ENCODE measurements at places on chromosomes 7 and 10. TPM values are rescaled to one million over a fixed set of nuclear protein-coding genes. Genes with fewer than 3 reads are reported as not detected.

Gene CALML5
- total RNA-seq = 31.0 TPM

Gene CDHR3
- total RNA-seq = 8.8 TPM

Gene C7orf57
- not detected for total RNA-seq

GRCh38 chr10:3982746-3983442 is 197.9 kb upstream of the KLF6 start:
- DNase-seq = no peak

DNA sequence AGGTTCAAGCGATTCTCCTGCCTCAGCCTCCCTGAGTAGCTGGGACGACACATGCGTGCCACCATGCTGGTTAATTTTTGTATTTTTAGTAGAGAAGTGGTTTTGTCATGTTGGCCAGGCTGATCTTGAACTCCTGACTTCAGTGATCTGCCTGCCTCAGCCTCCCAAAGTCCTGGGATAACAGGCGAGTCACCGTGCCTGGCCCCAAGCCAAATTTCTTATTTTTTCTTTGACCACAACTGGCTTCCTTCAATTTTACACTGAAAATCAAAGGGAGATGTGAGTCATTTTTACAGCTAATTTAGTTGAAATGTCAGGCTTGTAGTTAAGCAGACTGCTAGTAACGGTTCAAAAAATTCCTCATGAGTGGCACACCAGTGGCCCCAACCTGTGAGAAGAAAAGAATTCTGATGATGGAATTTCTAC is 7.8 kb downstream of the RNF216 start:
- no peak for DNase-seq

Gene CACNB2
- 8.9 TPM for total RNA-seq

GRCh38 chr7:77690289-77690688 is 6.0 kb upstream of the RSBN1L start:
- no peak for DNase-seq

Gene LGI1
- total RNA-seq = 0.48 TPM

DNA sequence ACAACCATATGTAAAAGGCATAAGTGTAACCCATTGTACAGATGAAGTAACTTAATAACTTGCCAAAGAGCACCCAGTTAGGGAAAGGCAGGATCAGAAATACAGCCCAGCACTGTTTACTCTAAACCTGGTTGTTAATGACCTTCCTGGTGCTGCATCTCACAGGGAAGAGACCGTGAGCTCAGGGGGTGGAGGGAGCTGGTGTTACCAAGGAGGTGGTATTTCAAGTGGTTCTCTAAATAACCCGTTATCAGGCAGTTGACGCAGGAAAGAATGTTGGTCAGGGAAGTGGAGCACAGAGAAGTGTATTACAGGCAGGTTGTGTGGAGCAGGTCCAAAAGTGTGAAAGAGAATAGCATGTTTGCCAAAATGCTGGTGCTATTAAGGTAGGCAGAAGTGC is 4.4 kb upstream of the ST7 start:
- no peak for DNase-seq

DNA sequence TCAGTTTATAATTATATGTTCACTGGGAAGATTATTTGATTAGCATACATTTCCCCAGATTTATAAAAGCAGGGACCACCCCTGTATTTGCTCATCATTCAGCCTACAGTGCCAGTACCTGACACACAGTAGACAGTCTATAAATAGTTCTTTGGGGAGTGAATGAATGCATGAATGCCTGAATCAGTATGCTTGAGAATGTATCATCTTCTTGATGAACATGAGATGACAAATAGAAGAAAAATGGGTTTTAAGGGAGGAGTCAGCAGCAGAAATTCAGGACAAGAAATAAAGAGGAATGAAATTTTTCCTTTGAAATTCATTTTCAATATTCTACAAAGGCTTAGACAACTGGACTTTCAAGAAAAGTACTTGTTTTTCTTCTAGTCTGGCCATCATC is 295.8 kb upstream of the LRRTM3 start:
- DNase-seq = no peak
